ENCODE measurements at places on chromosomes 5 and 9.

- DNase-seq = no peak
These were observed 47.6 kb downstream of the KLHL3 start for GRCh38 chr5:137688210-137688840.

GRCh38 chr5:775961-776861 lies 8.3 kb downstream of the ZDHHC11B start:
- no peak for DNase-seq

DNA sequence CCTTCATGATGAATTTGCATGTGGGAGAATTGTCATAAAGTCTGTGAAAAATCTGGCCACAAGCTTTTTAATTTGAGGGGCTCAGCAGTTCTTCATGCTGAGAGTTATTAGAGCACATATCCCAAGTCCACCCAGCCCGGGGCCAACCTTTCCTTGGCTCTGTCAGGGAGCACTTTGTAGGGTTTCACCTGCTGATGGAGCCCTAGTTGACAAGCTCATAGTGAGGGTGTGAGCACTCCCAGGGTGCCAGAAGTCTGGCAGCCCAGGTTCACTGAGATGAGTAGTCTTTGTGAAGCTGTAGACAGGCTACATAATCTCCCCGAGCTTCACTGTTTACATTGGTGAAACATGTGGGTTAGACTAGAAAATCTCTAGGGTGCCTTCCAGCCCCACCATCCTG lies 97.2 kb upstream of the NREP start:
- no peak for DNase-seq

DNA sequence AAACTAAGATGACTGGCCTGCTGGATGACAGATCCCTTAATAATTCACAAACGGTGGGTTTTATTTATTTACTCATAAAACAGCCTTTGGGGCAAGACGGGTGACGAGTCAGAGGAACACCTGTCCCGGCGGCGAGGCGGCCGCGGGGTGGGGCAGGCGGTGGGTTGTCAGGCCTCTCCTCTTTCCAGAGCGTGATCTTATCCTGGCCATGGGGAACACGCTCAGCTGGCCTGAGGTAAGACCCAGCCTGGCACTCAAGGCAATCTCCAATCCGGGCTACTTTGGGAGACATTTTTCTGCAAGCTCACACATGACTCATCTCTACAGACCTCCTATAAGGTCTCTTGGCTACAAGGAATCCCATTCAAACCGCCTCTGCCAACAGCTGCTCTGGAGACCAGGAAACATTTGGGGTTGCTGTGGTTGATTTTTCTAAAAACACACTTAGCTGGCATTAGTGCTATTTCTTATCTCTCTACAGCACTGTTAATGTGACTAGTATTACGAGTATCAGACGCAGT lies 6.3 kb downstream of the RAPGEF1 start:
- no peak for DNase-seq

DNA sequence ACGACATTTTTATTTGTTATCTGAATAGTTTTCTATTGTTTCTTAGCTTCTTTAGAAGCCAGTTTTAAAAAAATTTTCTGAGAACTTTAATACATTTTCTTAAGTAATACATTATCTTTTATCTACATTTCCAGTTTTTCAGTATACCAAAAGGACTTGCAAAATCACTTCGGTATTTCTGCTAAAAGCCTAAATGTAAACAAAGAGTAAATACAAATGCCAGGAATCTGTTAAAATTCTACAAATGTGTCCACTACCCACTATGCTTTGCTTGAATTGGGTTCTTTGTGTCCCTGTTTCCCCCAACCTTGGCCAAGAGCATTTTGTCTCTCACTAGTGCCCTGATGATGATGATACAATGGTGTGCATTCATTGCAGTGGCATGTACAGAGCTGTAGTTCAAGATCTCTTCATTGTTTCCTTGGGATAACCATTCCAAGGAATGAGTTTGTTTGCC lies 611.2 kb downstream of the NR2F1-AS1 start:
- no peak for DNase-seq

- DNase-seq = no peak
These were observed 64.5 kb upstream of the GNA14 start for GRCh38 chr9:77712533-77713130.

- DNase-seq = no peak
These were observed 104.1 kb downstream of the TLE1 start for GRCh38 chr9:81585191-81585763.
